Hepatocyte (in vitro differentiated cells): ENCODE measurements at places on chromosomes 6 and 20.

DNA sequence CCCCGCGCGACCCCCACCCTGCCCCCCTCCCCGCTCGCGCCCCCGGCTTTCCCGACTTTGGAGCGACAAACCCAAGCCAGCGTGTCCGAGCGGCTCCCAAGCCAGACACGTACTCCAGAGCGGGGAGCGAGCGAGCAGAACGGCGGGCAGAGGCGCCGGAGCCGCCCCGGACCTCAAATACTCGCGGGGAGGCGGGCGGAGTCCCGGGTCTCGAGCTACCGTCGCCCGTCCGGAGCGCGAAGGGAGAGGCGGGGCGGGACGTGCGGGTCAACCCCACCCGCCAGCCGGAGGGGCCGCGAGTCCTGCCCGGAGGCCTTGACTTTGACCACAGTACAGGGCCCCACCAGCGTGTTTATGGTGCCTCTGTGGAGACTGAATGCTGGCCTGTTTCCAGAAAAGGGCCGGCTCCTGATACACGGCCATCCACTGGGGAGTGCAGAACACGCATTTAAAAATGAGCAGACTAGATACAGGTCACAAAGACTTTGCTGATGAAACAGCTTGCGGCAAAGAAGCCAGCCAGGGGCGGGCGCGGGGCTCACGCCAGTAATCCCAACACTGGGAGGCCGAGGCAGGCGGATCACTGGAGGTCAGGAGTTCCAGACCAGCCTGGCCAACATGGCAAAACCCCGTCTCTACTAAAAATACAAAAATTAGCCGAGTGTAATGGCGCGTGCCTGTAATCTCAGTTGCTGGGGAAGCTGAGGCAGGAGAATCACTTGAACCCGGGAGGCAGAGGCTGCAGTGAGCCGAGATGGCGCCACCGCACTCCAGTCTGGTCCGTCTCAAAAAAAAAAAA is at the start of gene SERPINB6:
Gene SERPINB6, minus strand, starts transcription at position 148 of the 799 bp plus-strand sequence. CDS start 12,235 bp downstream, outside the sequence.
- H3K36me3 ChIP-seq = no peaks in the 10 kb centered on the region
- H3K4me1 ChIP-seq = peaks cover 22% of the 10 kb centered on the region
- peak within 1 kb of the TSS; percentile 97 for H3K27ac ChIP-seq
- H3K27me3 ChIP-seq = no peaks in the 10 kb centered on the region
- H3K4me3 ChIP-seq = peak within 1 kb of the TSS; percentile 72

DNA sequence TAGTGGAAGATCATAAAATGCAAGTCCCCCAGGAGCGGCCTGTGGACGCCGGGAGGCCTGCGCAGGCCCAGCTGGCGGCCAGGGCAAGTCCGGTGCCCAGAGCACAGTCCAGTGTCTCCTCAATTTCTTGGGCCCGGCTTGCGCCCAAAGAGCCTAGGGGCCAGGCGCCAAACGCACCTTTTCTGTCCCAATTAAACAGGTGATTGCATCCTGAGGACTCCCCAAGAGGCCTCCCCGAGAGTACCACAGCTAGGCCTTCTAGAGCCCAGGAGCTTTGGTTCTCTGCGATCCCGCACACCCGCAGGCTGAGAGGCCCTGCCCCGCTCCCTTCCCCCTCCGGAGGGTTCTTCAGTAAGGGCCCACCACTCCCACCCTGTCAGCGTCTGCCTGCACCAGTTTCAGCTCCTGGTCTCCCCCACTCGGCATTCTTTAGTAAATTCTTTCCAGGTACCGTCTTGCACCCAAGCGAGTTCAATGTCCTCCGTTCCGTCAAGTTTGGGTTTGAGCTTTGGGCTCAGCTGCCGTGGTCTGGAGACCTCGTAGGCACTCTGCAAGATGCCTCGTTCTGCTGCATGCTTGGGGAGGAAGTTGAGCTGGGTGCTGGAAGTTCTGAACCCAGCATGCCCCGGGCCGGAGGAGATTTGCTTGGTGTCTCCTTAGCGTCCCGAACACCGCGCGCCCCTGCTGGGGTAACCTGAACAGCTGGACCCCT is 3.9 kb upstream of the NKX2-2 start:
- no peak for DNase-seq
- no peak overlapping the region for H3K27ac ChIP-seq
- H3K4me1 ChIP-seq = peaks cover 11% of the 10 kb centered on the region
- no peak overlapping the region for H3K4me3 ChIP-seq
- peaks cover 99% of the 10 kb centered on the region for H3K27me3 ChIP-seq

DNA sequence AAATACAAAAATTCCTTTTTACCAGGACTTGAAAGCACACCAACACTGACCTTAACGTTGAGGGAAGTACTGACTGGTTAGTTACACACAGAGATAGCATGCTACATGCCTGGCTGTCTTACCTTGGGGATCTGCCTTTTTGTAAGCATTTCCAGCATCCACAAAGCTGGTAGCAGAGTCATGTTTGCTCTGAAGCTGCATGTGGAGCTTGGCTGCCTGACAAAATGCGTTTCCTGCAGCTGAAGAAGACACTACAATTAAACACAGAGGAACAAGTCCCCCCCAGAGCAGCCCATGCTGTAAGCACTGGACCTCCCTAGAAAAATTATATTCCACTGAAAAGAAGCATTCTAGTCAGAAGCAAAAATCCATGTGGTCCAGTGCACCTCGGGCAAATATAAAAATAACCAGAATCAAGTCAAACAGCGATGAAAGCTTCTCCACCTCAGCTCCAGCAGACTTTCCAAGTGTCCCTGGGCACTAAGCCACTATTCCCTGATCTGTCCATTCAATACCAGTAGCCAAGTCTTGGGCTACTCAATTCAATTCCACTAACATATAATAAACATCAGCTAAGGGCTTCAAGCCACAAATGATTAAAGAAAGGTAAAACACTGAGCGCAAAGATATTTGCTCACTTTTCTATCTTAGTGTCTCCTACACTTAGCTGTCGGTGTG is 24.2 kb downstream of the NAPB start:
- no peaks in the 10 kb centered on the region for H3K36me3 ChIP-seq
- H3K27me3 ChIP-seq = no peaks in the 10 kb centered on the region
- no peak for DNase-seq

GRCh38 chr20:542777-543368 is 717 bp downstream of the CSNK2A1 start:
- peak; percentile 58 for DNase-seq
- H3K4me1 ChIP-seq = peaks cover 8% of the 10 kb centered on the region
- peak overlapping the region; percentile 80 for H3K27ac ChIP-seq
- H3K36me3 ChIP-seq = no peaks in the 10 kb centered on the region

DNA sequence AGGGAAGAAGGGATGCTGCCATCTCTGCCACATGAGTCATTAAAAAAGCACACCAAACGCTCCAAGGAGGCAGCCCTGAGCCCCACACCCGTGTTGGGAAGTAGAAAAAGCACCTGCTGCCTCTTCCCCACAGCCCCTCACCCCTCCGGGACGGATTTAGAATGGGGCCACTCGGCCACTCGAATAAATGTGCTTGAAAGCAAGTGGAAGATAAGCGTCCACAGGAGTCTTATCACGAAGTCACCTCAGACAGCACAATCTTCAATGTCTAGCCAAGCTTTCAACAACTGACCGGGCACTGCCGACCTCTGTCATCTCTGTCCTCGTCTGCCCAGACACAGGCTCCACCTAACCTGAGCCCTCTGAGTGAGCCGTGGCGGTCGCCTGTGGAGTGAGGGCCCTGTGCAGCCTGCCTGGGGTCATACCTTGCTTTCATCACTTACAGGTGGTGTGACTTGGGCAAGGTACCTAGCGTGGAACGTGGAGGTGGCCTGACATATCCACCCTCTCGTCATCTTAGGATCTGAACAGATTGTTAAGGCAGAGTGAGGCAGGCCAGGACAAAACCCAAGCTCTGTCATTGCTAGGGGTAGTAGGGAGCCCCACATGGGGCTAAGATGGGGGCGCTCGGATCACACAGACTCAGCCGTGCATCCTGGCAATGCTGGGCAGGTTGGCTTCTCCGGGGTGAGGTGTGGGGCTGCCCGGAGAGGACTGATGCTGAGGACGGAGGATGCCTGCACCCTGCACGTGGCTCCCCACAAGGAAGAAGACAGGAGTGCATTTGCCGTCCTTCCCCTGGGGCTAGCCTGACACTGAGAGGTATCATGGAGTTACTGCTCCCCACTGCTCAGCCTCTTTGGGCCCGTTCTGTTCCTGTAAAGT is 34.8 kb downstream of the PSMG4 start:
- no peaks in the 10 kb centered on the region for H3K36me3 ChIP-seq
- no peaks in the 10 kb centered on the region for H3K4me1 ChIP-seq
- no peak overlapping the region for H3K4me3 ChIP-seq
- DNase-seq = no peak

- peaks cover 7% of the 10 kb centered on the region for H3K4me1 ChIP-seq
- H3K36me3 ChIP-seq = no peaks in the 10 kb centered on the region
- H3K27ac ChIP-seq = no peak overlapping the region
- no peaks in the 10 kb centered on the region for H3K27me3 ChIP-seq
- DNase-seq = no peak
These were observed 684 bp upstream of the MED23 start for GRCh38 chr6:131628726-131629125.

GRCh38 chr20:63100174-63100925 is 93.6 kb upstream of the BHLHE23 start:
- H3K4me1 ChIP-seq = no peaks in the 10 kb centered on the region
- DNase-seq = no peak
- H3K27me3 ChIP-seq = peaks cover 32% of the 10 kb centered on the region
- no peaks in the 10 kb centered on the region for H3K36me3 ChIP-seq
- no peak overlapping the region for H3K27ac ChIP-seq

- DNase-seq = peak; percentile 18
- no peaks in the 10 kb centered on the region for H3K36me3 ChIP-seq
- H3K27ac ChIP-seq = no peak overlapping the region
These were observed 108.0 kb downstream of the PPP1R14C start for GRCh38 chr6:150250826-150251225.

GRCh38 chr20:63268671-63269439 is 3.8 kb upstream of the ARFGAP1 start:
- DNase-seq = no peak
- H3K36me3 ChIP-seq = no peaks in the 10 kb centered on the region
- H3K27me3 ChIP-seq = no peaks in the 10 kb centered on the region

GRCh38 chr6:2990248-2990931 is 9.3 kb upstream of the NQO2 start:
- peaks cover 16% of the 10 kb centered on the region for H3K4me1 ChIP-seq
- peak overlapping the region; percentile 99 for H3K27ac ChIP-seq
- peak; percentile 50 for DNase-seq
- H3K36me3 ChIP-seq = no peaks in the 10 kb centered on the region
- H3K27me3 ChIP-seq = no peaks in the 10 kb centered on the region

- H3K36me3 ChIP-seq = no peaks in the 10 kb centered on the region
- no peak overlapping the region for H3K4me3 ChIP-seq
These were observed 1.6 kb downstream of the PGBD1 start for GRCh38 chr6:28282926-28283325.

GRCh38 chr6:135004399-135004798 is 50.2 kb downstream of the HBS1L start:
- DNase-seq = no peak
- H3K27ac ChIP-seq = no peak overlapping the region
- H3K4me3 ChIP-seq = no peak overlapping the region
- H3K4me1 ChIP-seq = peaks cover 5% of the 10 kb centered on the region
- H3K27me3 ChIP-seq = no peaks in the 10 kb centered on the region

GRCh38 chr6:147949981-147950622 is 392.5 kb upstream of the SASH1 start:
- no peak overlapping the region for H3K27ac ChIP-seq
- no peaks in the 10 kb centered on the region for H3K36me3 ChIP-seq
- H3K4me1 ChIP-seq = peaks cover 8% of the 10 kb centered on the region
- H3K27me3 ChIP-seq = no peaks in the 10 kb centered on the region

- no peak for DNase-seq
- no peaks in the 10 kb centered on the region for H3K36me3 ChIP-seq
- no peak overlapping the region for H3K27ac ChIP-seq
- no peaks in the 10 kb centered on the region for H3K27me3 ChIP-seq
- H3K4me1 ChIP-seq = no peaks in the 10 kb centered on the region
These were observed 121.3 kb downstream of the TRMT11 start for GRCh38 chr6:126107475-126108166.

- no peak overlapping the region for H3K4me3 ChIP-seq
- no peak overlapping the region for H3K27ac ChIP-seq
- DNase-seq = no peak
- no peaks in the 10 kb centered on the region for H3K36me3 ChIP-seq
- H3K27me3 ChIP-seq = peaks cover 14% of the 10 kb centered on the region
- H3K4me1 ChIP-seq = no peaks in the 10 kb centered on the region
These were observed 67.6 kb downstream of the ZNF831 start for GRCh38 chr20:59231124-59231804.

DNA sequence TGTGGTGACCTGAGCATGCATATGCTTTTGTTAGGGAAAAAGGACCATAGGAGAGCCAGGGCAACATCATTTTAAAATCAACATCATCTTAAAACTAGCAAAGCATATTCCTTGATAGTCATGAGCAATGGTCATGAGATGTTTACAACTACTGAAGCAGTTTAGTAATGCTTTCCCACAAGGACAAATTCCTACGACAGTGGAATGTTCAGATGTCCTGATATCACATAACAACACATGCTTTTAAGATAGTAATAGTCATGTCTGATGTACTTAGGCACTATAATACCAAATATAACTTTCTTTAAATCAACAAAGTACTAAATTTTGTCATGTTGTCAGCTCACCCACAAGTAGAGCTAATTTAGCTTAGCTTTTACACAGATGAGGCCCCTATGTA is 370.3 kb downstream of the HTR1B start:
- no peak for DNase-seq
- no peak overlapping the region for H3K27ac ChIP-seq
- H3K27me3 ChIP-seq = no peaks in the 10 kb centered on the region

DNA sequence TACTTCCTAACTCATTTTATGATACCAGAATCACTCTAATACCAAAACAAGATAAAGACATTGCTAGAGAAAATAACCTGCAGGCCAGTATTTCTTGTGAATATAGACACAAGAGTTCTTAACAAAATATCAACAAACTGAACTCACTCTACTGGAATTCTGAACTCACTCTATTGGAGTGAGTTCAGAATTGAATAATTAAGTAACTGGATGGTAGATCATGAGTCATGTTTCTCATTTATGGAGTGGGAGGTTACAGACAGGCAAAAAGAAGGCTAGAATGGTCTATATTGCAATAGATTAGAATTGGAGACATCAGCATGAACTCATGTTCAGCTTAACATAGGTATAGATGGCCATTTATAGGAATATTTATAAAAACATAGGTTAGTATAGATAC is 26.6 kb upstream of the C6orf58 start:
- H3K4me3 ChIP-seq = no peak overlapping the region
- H3K4me1 ChIP-seq = no peaks in the 10 kb centered on the region
- DNase-seq = no peak
- H3K27me3 ChIP-seq = no peaks in the 10 kb centered on the region

GRCh38 chr6:129567374-129567773 is 142.6 kb downstream of the ARHGAP18 start:
- H3K27ac ChIP-seq = no peak overlapping the region
- no peaks in the 10 kb centered on the region for H3K4me1 ChIP-seq
- no peaks in the 10 kb centered on the region for H3K27me3 ChIP-seq
- H3K36me3 ChIP-seq = no peaks in the 10 kb centered on the region

GRCh38 chr6:37713529-37714119 is 15.9 kb upstream of the MDGA1 start:
- no peak for DNase-seq
- H3K4me1 ChIP-seq = no peaks in the 10 kb centered on the region
- H3K36me3 ChIP-seq = no peaks in the 10 kb centered on the region
- no peak overlapping the region for H3K4me3 ChIP-seq
